ENCODE measurements at places on chromosomes 7 and 10.

DNA sequence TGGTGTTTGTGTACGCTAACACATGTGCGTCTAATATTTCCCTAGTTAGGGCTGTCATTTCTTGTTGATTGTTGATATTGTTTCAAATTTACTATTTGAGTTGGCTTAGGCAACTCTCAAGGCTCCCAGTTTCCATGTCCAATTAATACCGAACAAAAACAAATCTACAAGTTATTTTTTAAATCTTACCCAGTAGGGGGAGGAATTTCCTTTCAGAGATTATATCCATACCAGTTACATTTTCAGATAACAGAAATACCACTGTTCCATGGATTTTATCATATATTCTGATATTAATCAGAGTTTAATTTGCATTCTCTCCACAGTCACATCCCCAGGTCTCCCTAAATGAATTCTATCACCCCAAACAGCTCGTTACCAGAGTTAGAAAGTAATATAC lies 7.2 kb upstream of the AKR1B10 start:
- DNase-seq, result no peak

DNA sequence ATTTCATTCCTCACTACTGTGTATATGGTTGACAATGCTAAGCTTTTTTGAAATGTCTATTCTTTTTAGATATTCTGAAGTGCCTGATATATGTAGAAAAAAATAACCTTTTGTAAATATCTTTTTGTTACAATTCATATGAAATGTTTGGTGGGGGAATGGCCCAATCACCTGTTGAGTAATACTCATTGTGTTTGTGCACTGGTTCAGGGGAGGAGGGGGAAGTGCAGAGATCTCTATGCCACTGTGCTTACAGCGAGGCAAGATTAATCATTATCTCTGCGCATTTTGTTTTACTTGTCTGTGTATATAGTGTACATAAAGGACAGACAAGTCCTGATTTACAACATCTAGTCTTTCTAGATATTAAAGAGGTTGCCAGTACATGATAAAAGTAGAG lies 25.2 kb downstream of the NUP42 start:
- DNase-seq, result no peak

- DNase-seq, result peak; percentile 2
These were observed 870 bp downstream of the ANK3 start for GRCh38 chr10:60388709-60389301.

DNA sequence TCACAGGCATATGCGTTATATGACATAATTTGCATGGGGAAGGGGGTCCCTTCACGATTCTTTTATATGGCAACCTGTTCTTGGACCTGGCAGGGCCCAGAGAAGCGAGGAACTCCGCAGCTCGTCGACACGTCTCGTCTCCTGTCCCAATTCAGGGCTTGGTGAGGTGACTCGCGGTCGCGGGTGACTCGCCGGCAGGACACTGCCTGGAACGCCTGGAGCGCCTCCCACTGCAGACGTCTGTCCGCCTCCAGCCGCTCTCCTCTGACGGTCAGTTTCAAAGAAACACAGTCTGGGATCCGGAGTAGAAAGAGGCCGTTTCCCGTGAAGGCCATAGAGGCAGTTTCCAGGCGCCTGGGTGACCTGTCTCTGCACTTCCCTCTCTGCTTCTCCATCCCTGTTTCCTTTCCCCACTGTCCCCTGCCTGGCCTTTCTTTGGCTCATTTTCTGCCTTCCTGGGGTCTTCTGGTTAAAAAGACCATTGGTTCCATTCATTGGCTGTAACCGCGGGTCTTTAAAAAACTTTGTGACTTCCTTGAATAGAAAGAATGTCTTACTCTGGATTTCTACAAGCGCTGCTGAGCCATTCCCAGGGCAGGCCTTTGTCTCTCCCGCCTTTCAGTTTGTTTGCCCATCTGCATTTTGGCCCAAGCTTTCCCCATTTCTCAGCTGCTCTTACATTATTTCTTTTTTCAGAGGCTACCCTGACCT lies 1.2 kb downstream of the UPP1 start:
- DNase-seq, result no peak

DNA sequence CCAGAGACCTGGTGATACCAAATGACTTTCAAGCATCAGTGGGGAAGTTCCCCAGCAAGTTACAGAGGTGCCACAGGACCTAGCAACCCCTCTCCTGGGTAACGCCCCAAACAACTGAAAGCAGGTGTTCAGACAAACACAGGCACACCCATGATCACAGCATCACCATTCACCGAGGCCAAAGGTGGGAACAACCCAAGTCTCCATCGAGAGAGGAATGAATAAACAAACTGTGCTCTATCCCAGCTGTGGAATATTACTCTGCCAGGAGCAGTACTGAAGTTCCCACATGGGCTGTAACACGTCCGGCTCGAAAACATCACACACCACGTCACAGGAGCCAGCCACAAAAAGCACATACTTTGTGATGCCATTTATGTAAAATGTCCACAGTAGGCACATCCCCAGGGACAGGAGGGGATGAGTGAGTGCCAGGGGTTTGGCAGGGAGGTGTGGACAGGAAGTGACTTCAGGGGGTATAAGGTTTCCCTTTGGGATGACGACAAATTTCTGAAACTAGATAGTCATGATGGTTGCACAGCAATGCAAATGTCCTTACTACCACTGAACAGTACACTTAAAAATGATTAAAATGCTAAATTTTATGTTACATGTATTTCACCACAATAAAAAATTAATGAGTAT lies 222.8 kb downstream of the TNS3 start:
- DNase-seq, result no peak

Data from common myeloid progenitor, CD34-positive (primary cell).